NCI-H2029 (cell line): ENCODE measurements at places on chromosomes 12 and 14.

DNA sequence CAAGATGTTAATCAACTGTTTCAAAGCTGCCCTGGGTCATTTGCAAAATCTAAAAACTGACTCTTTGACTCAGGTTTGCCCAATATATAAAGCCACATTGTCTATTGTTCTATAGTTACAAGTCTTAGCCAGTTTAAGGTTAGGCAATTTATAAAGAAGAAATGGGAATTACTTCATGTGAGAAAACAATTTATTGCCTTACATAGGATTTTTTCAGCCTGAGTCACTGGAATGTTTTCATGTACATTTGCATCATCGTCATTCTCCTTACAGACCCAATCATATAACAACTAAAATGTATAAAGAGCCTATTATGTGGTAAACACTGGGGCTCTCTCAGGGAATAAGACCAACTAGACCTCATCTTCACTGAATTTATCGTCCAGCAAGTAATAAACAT, 100.3 kb upstream of the PLEKHG7 start:
- DNase-seq: no peak

GRCh38 chr12:45481746-45482145, 247.8 kb upstream of the ARID2 start:
- DNase-seq: no peak

- DNase-seq: peak; percentile 29
Measured at GRCh38 chr12:121787063-121788025, 6.1 kb downstream of the RHOF start.

DNA sequence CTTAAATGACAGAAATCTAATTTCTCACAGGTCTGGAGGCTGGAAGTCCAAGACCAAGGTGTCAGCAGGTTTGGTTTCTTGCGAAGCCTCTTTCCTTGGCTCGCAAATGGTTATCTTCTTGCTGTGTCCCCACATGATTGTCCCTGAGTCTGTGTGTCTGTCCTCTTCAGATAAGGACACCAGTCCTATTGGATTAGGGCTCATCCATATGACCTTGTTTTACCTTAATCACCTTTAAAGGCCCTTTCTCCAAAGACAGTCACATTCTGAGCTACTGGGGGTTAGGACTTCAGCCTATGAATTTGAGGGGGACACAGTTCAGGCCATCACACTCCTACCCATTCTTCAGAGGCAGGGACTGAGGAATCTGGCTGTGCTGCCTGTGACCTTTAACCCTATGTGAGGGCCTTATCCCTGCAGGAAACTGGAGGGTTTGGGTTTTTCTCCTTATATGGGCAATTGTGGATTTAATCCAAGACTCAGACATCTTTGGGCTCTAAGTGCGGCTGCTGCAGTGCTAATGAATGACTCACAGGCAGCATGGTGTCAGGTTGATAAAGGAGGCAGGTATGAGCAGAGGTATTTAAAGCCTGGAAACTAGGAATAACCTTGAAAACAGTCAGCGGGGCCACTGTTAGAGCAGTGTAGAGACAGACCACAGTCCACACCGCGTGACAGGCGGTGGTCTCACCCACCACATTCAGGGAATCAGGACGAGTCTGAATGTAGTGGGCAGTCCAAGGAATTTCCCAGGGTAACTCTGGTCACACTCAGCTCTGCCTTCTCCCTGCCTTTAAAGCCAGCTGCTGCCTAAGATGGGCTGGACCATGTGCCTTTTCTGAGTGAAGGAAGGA, 10.2 kb downstream of the TPCN1 start:
- peak; percentile 46 for DNase-seq

- no peak for DNase-seq
Measured at GRCh38 chr12:24223926-24224325, 274.5 kb upstream of the SOX5 start.

DNA sequence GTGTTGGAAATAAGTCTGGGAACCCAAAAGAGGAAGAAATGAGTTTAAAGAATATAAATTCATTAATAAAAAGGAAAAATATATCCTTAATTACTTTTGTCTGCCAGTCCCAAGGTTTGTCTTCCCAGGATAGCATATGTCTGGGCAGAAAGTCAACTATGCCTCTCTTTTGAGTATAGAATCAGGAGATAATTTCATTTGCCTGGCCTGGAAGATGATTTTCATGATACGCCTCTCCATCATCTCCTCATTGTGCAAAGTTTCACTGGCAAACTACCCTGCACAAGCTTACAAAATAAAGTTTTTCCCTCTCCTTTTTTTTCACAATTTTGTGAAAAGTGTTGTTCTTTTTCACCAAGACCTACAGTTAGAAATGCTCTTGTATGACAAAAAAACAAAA, 340.8 kb downstream of the EGLN3 start:
- no peak for DNase-seq

DNA sequence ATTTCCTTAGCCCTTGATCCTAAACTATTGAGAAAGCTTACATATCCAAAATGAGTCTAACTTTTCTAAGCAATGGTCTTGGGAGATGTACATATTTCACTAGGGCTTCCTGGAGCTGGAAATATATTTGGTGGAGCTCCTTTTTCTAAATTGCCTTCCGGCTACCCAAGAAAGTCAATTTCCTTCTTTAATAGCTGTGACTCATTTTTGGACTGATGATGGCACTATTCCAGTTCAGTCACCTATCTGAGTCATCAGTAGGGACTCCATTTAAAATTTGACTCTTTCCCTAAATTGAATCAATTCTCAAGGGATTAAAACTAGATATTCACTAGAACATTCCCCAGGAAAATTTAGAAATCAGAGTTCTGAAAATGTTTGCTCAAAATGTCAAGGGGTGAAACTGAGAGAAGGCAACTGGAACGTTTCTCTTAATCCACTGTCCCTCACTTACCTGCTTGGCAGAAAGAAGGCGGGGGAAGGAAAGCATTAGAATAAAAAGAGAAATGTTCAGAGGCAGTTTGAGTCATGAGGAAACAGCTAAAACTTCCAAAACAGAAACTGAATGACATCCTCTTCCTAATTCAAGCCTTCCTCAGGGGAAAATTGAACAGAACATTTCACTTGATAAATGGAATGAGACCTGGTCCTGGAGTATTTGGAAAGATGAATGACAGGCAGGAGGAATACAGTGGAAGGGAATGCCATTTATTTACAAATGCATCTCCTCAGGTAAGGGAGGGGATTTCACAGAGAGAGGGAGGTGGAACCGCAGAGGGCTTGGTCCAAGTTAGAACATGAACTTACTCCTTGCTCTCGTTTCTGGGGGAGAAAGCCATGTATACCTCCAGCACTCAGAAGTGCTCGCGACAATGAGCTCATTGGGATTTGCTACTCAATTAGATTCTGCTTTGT, 91.2 kb downstream of the RGS6 start:
- no peak for DNase-seq

- DNase-seq: no peak
Measured at GRCh38 chr12:117100251-117100650, 1.0 kb upstream of the TESC start.

DNA sequence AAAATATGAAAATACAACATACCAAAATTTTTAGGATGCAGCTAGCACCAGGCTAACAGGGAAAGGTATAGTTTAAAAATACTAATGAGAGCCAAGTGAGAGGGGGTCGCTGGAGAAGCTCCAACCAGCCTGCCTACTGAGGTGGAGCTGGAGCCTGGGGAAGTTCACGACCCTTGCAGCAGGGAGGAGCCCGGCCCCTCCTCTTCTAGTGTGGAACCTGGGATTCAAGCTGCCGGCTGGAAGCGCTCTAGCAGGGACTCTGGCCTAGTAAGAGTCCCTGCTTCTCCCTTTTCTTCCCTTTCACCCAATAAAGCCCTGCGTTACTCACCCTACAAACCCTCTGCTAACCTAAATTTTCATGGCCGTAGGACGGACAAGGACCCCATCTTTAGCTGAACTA, 5.0 kb upstream of the KCNK13 start:
- no peak for DNase-seq

DNA sequence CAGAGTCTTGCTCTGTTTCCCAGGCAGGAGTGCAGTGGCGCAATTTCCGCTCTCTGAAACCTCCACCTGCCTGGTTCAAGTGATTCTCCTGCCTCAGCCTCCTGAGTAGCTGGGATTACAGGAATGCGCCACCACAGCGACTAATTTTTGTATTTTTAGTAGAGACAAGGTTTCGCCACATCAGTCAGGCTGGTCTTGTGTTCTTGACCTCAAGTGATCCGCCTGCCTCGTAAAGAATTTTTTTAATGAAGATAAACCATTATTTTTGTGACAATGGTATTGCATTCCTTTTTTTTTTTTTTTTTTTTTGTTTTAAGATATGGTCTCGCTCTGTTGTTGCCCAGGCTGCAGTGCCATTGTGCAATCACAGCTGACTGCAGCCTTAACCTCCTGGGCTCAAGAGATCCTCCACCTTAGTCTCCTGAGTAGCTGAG, 25.8 kb downstream of the ACVR1B start:
- DNase-seq: no peak

DNA sequence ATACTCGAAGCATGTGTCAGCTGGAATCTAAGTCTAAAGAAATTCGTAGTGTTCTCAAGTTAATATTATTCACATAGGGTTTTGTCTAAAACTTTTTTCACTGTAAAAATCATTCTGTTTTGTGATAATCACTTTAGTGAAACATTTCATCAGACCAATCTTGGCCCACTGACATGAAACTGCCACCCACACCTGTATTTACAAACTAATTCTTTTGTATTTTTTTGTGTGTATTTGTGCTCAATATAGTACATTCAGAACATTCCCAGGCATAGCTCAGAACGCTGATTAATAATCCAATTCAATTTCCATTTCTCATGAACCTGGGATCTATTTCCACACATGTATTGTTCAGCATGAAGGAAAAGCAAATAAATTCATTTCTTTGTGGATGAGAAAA, 191.7 kb downstream of the RASSF9 start:
- no peak for DNase-seq

DNA sequence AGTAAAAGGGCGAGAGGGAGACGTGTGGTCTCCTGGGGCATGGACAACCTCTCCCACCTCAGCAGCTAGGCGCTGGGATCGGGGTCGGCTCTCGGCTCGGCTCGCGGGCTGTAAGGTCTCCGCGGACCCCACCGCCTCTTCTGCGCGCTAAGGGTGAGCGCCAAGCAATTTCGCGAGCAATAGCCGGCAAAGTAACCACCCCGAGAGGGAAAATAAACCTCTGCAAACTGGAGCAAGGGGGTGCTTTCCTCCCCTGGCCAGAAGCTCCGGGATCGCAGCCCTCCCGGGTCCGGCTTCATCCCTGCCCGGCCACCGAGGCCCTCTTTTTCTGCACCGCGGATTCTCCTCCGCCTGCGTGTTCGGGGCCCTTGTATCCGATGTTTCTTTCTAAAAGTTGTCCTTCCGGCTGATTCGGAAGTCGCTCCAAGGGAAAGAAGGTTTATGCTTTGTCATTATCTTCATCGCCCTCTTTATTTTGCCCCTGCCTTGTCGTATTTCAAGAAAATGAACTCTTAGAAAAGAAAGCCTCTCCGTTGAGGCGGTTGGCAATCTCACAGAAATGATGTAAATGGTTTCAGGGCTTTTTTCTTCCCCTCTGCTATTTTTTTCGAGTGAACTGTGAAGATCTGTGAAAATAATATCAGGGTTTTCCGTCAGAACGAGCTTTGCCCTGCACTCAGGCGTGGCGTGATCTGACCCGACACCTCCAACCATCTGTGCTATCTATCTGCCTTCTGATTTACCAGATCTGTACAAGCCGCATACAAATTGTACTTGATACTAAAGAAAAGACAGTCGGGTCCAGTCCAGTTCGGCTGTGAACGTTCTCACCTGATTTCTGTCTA, 1.7 kb upstream of the SIX6 start:
- no peak for DNase-seq

DNA sequence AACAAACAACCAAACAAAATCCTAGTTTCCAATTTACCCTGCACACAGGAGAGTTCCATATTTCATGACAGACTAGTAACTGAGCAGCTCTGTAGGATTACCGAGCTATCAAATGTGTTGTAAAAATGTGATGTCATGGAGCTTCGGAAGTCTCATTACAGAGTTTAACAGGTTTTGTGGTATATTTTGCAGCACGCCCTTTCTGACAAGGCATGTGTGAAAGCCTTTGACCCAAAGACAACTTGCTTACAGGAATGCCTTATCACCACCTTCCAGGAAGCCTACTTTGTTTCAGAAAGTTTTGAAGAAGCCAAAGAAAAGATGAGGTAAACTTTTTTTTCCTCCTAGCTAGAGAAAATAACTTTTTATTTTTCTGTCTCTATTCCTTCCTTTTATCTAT, 92.4 kb downstream of the TPH2 start:
- DNase-seq: no peak

DNA sequence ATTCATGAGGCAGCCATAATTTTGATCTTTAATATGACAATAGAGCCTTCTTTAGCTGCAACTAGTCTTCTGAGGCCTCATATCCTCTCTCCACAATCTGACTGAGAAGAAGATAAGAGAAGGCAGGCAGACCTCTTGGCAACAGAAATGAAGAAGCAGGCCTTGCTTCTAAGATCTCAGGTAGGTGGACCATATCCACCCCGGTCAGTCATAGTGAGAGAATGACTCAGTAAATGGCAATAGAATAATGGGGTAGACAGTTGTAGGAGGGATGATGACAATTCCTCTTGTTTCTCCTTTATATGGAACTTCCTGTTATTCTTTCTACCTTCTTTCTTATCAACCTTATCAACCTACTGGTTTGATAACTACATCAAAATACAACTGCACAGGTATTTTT, 246.7 kb upstream of the G2E3 start:
- DNase-seq: no peak

DNA sequence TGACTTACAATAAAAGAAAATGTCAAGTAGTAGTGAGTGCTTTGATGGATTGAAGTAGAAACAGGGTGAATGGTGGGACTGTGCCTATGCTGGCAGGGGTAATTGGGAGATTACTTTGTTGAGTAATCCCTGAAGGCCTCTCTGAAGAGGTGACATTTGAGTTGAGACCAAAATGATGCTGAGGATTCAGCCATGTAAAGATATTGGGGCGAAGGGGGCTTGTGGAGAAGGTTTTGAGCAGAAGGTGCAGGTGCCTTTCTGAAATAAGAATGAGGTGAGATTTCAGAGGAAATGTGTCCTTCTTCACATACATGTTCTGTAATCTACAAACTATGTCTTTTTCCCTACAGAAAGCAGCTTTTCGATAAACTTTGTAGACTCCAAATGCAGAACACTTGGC, 8.0 kb downstream of the GNG2 start:
- DNase-seq: no peak

- DNase-seq: no peak
Measured at GRCh38 chr12:132426349-132427173, 63.4 kb upstream of the FBRSL1 start.

DNA sequence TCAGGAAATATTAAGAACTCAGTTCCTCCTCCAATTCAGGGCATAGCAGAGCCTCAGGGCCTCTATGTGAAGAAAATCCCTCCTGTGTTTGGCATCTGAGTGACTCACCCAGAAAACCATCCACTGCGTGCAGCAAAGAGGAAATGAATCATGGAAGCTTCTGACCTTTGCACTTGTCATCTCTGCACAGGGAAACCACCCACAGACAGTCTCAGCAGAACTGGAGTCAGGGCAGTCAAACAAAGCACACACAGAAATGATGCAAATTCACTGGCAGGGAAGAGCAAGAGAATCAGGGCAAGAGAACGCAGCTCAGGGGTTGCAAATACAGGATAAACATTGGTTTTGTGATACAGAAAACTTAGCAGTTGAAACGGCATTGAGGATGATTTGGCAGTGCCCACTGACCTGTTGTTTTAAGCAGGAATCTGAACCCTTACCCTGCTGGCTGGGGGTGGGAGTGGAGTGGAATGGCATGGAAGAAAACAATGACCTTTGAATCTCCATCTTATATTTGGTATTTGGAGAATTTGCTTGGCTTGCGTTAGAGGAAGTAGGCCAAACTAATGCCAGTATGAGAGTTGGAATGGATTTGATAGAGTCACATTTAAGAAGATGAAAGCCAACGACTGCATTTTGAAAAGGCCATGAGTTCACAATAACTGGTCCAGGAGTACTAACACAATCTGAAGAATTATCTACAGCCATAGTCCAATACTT, 53.5 kb downstream of the PHLDA1 start:
- no peak for DNase-seq
